ENCODE measurements at places on chromosomes 13 and 19. TPM values are rescaled to one million over a fixed set of nuclear protein-coding genes. Genes with fewer than 3 reads are reported as not detected.

Gene CEACAM4
- total RNA-seq, result not detected

Gene NAPSA
- total RNA-seq, result 2.4 TPM

Gene IGFL4
- not detected for total RNA-seq

Gene RASIP1
- 0.12 TPM for total RNA-seq

Gene UBL5
- total RNA-seq, result 346 TPM

Gene BICRA
- 14.4 TPM for total RNA-seq
